ENCODE measurements at places on chromosomes 1 and 21.

- no peak for DNase-seq
Measured at GRCh38 chr1:208202333-208202995, 41.7 kb downstream of the PLXNA2 start.

GRCh38 chr1:96329121-96329520 is 392.5 kb upstream of the PTBP2 start:
- no peak for DNase-seq

DNA sequence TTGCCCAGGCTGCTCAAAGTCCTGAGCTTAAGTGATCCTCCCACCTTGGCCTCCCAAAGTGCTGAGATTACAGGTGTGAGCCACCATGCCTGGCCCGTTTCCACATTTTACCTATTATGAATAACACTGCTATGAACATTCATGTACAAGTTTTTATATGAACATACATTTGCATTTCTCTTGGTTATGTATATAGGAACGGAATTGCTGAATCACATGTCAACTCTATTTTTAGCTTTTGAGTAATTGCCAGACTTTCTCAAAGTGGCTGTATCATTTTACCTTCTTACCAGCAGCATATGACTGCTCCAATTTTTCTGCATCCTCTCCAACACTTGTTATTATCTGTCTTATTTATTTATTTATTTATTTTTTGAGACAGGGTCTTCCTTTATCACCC is 2.7 kb downstream of the SPATA21 start:
- DNase-seq = no peak

- no peak for DNase-seq
Measured at GRCh38 chr1:169261884-169262283, 105.7 kb downstream of the NME7 start.

- DNase-seq = no peak
Measured at GRCh38 chr1:112110031-112110430, 120.6 kb upstream of the KCND3 start.

DNA sequence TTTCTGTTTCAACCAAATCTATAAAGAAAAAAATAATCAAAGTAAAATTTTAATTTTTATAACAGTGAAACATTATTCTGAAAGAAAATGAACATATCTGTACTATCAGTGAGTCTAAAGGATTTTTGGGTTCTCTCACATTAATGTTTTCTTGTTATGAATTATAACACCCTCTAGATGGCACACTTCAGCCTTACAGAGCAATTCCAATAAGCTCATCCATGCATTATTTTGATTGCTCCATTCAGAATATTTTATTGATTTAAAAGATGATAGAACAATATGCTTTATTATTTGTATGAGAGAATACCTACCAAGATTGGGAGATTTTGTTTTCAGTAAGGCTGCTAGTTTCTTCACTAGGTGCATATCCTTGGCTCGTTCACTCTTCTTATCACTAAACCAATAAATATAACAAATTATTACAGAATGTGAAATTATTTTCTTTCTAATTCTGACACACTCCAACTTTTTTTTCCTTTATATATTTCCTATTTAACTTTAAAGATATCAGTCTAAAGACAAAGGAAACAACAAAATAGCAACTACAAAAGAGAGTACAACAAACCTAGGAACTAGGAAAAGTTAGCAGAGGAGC is 82.4 kb downstream of the RAB3GAP2 start:
- DNase-seq = no peak

GRCh38 chr1:17045634-17046333 is 8.0 kb downstream of the SDHB start:
- no peak for DNase-seq

GRCh38 chr1:239744851-239745250 is 346.8 kb upstream of the FMN2 start:
- no peak for DNase-seq

- peak; percentile 26 for DNase-seq
Measured at GRCh38 chr1:50348449-50349241, 74.6 kb downstream of the DMRTA2 start.

- DNase-seq = no peak
Measured at GRCh38 chr21:17554679-17555465, 42.0 kb downstream of the CXADR start.

- no peak for DNase-seq
Measured at GRCh38 chr1:52795464-52795863, 47.1 kb upstream of the ZYG11A start.

DNA sequence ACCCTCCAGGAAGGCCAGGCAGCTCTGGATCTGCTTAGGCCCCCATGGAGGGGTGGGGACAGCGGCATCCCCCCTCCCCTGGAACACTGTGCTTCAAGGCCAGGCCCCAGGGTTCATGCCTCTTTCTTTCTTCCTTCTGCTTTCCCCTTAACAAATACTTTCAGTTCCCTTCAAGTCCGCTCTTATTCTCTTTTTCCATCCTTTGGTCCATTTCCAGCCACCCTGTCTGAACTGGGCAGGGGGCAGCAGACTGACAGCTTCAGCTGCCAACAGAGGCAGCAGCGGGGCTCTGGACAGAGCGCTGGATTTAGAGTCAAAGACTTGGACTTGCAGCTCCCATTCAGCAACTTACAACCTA is 1.1 kb upstream of the CD244 start:
- no peak for DNase-seq

- no peak for DNase-seq
Measured at GRCh38 chr1:29521811-29522580, 285.7 kb downstream of the PTPRU start.

DNA sequence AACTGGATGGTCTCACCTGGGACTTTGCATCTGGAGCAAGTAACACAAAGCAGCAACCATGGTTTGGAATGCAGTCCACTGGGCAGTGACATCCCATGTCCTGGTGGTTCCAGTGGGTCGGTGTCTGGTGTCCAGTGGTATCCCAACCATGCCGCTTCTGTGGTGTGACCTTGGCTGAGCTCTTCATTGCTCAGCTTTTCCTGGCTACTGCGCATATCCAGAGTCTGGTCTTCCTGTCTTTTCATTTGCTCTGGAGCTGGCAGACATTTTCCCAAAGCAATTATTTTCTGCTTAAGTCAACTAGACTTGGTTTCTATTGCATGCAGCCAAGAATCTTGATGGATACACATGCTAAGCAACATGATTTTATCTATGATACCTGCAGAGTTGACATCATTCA is 28.4 kb upstream of the CD2 start:
- DNase-seq = no peak

DNA sequence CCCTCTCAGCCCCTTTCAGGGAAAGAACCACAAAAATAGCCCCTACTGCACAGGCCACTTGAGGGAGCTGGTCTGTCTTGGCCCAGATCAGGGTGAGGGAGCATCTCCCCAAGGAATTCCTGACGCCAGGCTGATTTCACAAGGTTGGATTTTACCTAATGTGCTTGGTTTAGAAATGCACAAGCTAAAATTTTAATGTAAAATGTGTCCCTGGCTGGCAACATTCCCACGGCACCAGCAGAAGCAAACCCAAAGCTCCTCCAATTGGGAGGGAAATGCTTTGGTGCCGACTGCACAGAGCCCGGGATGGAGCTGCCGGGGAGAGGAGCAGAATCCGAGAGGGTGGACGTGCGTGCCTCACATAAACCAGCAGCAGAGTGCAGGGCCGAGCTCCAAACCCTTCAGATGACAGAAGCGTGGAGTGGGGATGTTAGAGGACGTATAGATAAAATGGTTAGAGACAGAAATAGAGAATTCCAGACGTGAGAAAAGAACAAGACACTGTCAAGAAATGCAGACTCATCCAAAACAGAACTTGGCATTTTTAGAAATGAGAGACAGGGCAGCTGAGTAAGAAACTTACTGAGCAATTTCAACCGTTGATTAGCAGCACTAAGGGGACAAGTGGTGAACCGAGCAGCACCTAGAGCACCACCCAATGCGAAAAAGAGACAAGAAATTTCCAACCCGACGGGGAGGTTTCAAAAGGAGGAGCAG is 41.6 kb upstream of the TMEM52 start:
- DNase-seq = no peak

DNA sequence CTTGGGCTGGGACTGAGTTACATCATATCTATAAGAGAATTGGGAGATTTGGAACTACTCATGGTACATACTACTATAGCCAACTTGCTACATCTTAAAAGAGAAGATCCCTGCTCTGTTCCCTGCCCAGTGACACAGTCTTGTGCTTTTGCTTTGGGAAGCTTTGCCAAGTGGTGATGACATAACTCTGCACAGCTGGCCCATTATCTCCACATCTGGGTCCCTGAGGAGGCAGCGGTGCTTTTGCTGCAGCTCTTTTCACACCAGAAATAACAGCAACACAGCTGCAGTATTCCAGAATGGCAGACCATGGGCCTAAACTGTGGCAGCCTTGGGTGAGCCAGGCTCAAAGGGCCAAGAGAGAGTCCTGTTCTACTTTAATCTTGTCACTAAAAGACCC is 296.0 kb downstream of the HHAT start:
- DNase-seq = no peak

DNA sequence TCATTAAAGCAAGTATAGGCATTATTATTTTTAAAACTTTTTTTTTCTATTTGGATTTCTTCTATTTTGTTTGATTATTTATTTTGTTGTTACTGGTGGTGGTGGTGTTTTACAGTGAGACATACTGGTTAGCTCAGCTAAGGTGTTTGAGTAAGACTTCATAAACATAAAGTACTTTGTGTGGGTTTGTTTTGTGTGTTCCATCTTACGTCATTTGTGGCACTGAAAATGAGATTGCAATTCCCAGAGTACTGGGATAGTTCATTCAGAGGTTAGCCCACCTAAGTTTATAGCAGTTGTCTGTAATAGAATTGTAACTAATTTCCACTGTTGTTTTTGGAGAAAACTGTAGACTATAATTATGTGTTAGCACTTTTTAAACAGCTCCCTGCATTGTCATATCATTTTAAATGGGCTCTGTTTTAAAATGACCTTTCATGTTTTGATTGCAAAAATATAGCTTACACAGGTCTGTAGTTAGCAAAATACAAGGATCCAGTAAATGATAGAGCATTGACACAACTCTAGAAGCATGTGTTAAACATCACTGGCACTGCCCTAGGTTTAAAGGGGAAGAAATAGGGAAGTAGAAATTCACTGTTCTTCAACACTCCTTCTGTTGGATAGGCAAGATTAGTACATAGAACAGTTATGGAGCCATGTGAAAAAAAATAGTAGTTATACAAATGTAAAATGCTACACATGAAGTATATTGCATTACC is 171.7 kb downstream of the NFIA start:
- DNase-seq = no peak

DNA sequence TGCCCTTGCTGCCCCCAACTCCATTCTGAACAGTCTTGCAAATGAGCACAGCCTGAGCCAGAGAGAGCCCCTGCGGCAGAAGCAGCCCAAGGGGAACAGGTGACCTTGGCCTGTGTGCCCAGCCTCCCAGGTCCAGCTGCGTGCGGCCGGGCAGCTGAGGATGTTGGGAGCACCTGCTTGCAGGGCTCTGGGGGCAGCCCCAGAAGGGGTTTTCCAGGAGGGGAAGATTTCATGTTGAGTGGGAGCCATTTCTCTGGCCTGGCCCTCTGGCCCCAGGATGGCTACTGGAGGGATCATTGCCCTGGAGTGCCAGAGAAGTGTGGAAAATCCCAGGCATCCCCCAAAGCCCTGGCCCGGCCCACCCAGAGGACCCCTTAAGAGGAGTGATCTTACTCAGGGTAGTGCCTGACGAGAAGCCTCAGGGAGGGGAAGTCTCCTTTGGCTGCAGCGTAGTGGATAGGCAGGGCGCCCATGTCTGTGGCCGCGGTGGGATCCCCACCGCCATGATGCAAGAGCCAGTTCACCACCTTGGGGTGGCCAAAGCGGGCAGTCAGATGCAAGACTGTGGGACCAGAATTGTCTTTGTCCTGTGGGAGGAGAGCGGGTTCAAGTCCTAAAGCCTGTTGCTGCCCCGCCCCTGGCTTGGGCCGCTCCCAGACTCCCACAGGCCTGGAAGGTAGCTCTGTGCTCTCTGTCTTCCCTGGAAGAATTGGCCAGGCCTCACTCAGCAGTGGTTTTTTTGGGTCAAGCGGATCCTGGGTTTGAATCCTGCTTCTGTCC is 20.6 kb upstream of the RNU1-4 start:
- DNase-seq = no peak

GRCh38 chr1:65554829-65555228 is 134.4 kb downstream of the LEPR start:
- no peak for DNase-seq

DNA sequence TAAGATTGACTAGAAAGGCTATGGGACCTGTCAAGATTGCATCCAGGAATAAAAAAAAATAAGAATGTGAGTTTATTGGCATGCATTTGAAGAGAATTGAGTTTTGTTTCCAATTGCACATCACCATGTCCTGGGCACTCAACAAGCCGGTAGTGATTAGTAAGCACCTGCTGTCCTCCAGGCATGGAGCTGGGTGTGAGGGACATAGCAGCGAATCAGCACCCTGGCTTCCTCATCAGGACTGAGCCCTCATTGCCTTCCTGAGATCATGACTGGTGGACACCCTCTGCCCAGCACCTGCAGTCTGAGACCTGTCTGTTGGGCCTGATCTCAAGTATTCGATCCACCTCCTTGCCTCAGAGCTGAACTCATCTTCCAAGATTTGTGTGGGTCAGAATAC is 26.8 kb downstream of the S100A6 start:
- no peak for DNase-seq

DNA sequence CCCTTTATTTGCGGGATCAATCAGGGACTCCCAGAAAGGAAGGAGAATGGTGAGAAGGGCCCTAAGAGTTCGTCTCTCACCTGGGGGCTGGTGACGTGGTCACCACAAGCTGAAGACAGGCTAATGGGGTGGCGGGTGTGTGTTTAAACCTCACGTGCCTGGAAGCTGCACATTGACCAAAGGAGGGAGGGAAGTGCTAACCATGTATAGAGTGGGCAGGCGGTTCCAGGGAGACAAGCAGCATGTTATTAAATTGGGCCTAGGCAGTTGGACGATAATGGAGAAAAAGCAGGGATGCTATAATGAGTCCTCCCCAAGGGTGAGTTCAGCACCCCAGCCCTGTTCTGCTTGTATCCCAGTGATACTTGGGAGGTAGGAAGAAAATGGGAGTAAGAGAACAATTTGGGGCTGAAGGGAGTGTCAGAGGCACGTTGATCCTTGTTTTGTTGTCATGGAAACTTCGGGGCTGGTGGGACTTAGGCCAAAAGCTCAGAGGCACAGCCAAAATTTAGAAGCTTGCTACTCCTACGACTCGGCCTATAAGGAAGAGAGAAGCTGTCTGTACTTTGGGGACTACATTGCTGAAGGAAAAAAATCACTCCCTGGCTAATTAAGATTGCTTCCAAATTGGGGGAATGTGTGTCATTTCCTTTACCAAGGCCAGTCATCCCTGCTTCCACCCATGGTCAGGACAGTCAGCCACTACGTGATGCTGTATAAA is 33.2 kb upstream of the EPHA8 start:
- no peak for DNase-seq

- DNase-seq = peak; percentile 84
Measured at GRCh38 chr1:160629286-160630210, 17.3 kb downstream of the SLAMF1 start.

Measured in CD4-positive, alpha-beta T cell treated with Interleukin-6 for 4 hours (primary cell).